ENCODE measurements at places on chromosomes 13 and 19.

GRCh38 chr19:57334191-57334590 is 13.9 kb downstream of the ZNF543 start:
- no peak for DNase-seq

GRCh38 chr19:30344446-30345425 is 27.4 kb upstream of the ZNF536 start:
- DNase-seq = no peak

- no peak for DNase-seq
Observed at GRCh38 chr13:52887165-52887564, 38.7 kb upstream of the PCDH8 start.

DNA sequence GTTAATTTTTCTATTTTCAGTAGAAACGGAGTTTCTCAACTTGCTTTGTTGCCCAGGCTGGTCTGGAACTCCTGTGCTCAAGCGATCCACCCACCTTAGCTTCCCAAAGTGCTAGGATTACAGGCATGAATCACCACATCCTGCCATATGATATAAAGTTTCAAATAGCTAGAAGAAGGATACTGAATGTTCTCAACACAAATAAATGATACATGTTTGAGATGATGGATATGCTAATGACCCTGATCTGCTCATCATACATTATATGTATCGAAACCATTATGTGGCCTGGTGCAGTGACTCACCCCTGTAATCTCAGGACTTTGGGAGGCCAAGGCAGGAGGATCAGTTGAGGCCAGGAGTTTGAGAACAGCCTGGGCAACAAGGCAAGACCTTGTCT is 11.5 kb downstream of the CIB3 start:
- DNase-seq = no peak

- no peak for DNase-seq
Observed at GRCh38 chr13:110507678-110508381, 53.7 kb downstream of the RAB20 start.

- DNase-seq = no peak
Observed at GRCh38 chr13:53368948-53369347, 340.3 kb downstream of the OLFM4 start.

DNA sequence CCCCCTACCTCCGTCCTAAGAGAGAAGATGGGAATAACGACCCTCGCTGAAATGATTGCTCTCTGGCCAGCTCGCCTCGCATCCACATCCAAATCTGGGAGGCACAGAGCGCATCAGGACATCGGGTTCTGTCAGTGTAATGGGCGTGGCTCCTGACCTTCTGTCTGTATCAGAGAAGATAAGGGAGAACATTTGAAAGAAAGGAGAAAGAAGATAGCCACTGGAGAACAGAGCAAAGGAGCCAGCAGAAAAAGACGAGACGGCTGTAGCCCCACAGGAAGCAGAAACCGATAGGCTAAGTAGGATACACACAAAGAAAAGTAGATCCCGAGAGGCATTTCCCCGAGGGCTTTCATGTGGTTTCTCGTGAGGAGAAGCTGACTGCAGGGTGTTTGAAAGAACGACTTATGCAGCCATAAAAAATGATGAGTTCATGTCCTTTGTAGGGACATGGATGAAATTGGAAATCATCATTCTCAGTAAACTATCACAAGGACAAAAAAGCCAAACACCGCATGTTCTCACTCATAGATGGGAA is 14.0 kb upstream of the GJB2 start:
- no peak for DNase-seq

DNA sequence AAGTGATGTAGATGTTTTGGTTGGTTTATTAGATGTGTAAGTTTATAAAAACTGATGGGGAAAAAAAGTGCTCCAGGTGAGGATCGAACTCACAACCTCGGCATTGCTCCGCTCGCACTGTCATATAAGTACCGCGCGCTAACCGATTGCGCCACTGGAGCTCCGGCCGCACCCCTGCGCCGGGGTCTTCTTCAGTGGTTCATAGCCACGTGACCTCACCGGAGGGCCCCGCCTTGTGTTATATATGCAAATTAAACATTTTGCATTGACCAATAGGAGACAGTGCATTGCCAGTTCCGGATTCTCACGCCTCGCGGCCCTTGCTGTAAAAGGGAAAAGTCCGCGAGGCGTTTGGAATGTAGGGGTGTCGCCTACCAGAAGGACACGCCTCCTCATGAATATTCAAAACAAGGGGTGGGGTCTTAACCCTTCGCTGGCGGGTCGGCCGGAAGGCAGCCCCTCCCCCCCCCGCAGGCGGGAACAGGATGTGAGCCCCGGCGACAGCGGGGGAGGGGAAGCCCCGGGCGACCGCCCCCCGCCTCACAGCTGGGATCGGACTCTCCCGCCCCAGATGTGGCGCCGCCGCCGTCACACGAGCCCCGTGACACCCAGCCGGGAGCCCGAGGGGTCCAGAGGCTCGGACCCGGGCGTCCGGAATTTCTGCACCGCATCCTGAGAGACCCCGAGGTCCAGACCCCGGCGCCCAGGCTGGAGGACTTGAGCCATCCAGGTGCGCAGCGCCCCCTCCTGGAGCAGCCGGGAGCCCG is at the start of gene PLEKHG2:
PLEKHG2 (plus strand) TSS at position 570 of the 767 bp plus-strand sequence. CDS start 1,418 bp downstream, outside the sequence.
- peak; percentile 99 for DNase-seq

DNA sequence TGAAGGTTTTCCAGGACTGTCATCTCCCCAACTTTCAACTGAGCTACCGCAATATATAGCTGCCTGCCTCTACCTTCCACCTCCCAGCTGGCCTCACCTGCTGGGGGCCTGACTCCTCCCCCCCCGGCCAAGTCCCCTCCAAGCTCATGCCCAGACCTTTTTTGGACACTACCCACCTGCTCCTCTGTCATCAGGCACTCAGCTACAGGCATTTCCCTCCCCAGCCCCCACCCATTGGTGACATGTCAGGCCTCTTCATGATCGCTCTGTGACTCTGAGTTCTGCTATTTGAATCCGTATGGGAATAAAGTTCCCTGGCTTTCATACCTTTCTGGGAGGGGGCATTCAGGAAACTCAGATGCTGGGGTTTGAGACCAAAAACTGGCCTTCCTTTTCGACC is 1.8 kb downstream of the PRKACA start:
- DNase-seq = no peak

- DNase-seq = no peak
Observed at GRCh38 chr13:21436582-21436981, 22.5 kb downstream of the ZDHHC20 start.

GRCh38 chr19:11971041-11971440 is 6.2 kb downstream of the ZNF763 start:
- no peak for DNase-seq

DNA sequence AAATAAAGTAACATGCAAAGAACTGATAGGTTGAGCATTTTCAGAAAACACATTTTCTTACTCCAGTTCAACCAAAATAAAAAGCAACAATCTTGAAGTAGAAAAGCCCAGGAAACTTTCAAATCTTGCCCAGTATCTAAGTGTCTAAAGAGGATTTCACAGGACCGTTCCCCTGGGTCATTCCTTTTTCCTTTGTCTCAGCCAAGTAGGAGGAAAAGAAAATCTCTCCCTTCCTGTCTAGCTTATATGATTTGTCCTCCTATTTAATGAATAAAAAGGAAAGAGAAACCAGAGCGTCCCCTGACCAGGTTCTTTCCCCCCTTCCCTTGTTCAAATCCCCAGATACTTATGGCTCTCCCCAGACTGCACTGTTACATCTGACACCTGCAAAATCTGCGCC is 248.0 kb downstream of the KCTD12 start:
- no peak for DNase-seq

DNA sequence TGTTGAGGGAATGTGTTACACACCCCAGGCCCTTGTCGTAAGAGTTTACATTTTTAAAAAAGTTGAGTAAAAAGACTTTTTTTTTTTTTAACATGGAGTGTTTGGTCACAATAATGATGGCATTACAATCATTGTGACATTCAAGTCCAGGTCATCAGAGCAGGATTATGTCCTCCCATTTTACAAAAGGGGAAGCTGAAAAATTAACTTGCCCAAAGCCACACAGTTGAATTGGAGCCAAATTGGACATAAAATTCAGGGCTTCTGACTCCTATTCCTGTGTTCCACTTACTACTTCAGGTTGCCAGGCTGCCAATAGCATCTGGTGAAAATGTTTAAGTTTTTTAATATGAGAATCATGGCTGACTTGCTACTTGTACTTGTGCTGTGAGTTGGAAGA is 49.3 kb downstream of the DLEU7 start:
- no peak for DNase-seq

DNA sequence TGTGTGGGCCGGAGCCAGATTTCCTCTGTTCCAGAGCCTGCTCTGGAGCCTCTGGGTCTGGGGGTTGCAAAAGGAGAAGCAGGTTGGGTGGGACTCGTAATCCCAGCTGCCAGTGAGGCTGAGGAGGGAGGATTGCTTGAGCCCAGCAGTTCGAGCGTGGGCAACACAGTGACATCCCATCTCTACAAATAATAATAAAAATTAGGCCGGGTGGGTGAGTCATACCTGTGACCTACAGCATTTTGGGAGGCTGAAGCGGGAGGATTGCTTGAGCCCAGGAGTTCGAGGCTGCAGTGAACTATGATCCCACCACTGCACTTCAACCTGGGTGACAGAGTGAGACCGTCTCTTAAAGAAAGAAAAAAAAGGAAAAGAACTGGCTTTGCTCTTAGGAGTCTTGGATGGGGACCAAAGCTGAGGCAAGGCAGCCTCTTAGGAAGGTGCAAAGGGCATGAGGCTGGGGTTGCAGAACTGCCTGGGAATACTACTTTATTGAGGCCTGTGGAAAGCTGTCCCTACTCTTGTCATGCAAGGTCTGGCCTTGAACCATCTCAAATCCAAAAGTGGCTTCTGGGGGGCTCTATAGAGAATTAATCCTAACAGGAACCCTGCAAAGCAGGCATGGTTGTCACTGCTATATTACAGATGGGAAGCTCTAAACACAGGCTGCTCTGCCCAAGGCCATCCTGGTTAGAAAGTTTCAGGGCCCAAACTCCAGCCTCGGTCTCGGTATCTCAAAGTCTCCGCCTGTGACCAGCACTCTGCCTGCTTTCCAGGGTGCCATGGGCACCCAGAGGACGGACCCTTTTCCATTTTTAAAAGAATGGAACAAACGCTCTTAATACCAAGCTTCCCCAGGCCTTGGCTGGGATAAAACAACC is 880 bp upstream of the C19orf12 start:
- DNase-seq = no peak

GRCh38 chr13:36251526-36251925 is 37.2 kb upstream of the SOHLH2 start:
- DNase-seq = no peak

- DNase-seq = no peak
Observed at GRCh38 chr13:45374917-45375316, 33.9 kb upstream of the TPT1 start.

GRCh38 chr19:51368366-51369282 is at the start of gene CLDND2:
CLDND2 (minus strand) TSS chr19:51369003; CDS start chr19:51368577, 426 bp downstream.
- DNase-seq = no peak

DNA sequence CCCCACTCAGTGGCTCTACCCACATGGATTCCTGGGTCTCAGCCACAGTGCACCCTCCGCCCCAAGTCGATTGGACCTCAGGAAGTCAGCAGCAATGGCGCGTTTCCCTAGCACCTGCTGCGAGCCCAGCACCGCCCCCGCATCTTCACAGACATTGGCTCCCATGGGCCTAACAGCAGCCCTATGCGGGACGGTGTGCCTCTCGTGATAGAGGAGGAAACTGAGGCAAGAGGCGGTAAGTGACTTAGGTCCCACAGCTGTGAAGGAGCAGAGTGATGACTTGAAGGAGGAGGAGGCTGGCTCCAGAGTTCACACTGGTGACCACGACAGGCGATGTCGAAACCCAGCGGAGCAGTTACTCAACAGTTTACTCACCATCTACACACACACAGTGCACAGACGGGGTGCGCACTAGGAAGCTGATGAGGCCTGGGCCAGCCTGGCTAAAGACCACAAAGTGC is 104.5 kb upstream of the SOX1 start:
- DNase-seq = no peak

GRCh38 chr13:46327246-46327645 is 59.8 kb downstream of the RUBCNL start:
- DNase-seq = no peak

- no peak for DNase-seq
Observed at GRCh38 chr13:24911133-24911908, 147.4 kb downstream of the RNF17 start.
